Stimulated activated CD4-positive, alpha-beta T cell treated with anti-CD3 and anti-CD28 coated beads, TNF-alpha, amount 100 ng/mL, for 24 hours (primary cell): ENCODE measurements at places on chromosomes 3 and 15.

DNA sequence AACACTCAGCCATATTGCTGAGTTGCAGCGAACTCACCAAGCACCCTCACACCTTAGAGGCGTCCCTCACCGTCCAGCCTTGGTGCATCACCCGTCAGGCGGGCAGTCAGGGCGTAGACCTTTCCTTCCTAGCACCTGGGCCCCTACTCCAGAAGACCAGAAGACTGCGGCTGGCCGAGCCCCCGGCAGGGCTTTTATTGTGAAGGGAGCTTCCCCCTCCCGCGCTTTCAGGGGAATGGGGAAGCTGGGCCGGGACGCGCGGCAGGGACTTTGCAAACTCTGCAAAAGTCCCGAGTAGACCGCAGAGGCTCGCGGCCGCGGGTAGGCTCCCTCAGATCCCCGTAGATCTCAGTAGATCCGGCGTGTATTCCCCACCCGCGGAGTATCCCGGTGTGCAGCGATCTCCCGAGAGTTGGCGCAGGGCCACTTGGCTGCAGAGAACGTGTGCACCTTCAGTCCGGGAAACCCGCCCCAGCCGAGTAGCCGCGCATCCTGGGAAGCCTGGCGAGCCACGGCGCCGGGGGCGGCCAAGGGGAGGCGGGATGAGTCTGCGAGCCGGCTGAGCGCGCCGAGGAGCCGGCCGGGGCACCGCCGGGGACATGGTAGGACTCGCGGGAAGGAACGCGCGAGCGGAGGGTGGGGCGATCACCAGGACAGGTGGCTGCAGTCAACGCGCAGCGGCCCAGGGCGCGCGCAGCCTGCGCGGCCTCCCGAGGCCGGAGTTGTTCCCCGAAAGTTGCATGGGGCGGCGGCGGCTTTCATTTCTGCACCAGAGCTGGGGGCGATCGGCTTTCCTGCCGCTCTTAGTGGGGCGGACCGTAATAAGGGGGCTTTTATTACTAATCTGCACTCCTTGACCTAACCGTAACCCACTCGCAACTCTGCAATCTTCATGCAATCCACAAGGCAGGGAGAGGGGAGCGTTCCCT lies at the start of gene GASK1A:
Gene GASK1A (plus strand): TSS at position 268 of the 929 bp plus-strand sequence. CDS start 332 bp downstream, at position 600.
- no peak for DNase-seq

DNA sequence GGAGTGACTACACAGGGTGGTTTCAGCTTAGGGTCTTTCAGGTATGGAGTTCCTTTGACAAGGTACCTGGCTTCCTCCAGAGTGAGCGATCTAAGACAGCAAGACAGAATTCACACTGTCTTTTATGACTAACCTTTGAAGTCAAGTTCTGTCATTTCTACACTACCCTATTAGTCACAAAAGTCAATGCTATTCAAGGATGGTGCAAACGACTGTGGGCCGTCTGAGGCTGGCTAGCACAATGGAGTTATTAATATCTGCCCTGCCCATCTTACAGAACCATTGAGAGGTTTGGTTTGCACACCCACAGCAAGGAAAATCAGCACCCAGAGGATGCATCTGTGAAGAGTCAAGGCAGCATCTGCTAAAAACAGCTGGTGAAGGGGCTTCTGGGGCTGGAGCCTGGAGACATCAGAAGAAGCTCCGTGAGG lies 62.9 kb upstream of the XCR1 start:
- DNase-seq = no peak

GRCh38 chr3:49566312-49566711 lies 12.0 kb downstream of the BSN start:
- no peak for DNase-seq

DNA sequence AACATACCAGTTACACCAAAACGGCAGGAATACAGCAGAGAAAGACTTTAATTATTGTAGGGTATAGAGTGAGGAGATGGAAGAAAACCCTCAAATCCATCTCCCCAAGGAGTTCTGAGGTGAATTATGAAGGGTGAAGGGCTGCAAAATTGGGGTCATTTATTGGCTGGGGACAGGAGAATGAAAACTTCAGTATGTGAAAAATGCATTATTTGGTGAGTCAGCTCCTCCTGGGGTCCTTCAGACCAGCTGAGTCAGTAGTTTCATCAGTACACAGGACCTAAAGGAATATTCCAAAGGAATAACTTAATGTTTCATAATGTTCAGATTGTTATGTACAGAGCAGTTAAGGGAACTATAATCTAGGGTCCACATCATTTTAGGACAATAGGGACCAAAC lies 566.0 kb downstream of the GBE1 start:
- no peak for DNase-seq

DNA sequence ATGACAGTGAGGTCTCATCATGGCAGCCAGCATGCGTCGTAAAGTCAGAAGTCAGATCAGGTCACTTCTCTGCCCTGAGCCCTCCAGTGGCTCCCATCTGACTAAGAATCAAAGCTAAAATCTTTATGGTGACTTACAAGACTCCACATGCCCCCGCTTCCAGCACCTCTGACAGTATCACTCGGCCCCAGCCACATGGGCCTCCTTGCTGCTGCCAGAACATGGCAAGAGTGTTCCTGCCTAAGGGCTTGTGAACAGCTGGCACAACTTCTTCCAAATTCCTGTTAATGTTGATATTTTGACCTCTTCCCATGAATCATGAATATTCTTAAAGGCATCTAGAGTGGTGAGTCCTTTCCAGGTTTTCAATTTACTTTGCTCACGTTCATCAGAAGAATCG lies 20.5 kb downstream of the POLR2M start:
- DNase-seq = no peak

DNA sequence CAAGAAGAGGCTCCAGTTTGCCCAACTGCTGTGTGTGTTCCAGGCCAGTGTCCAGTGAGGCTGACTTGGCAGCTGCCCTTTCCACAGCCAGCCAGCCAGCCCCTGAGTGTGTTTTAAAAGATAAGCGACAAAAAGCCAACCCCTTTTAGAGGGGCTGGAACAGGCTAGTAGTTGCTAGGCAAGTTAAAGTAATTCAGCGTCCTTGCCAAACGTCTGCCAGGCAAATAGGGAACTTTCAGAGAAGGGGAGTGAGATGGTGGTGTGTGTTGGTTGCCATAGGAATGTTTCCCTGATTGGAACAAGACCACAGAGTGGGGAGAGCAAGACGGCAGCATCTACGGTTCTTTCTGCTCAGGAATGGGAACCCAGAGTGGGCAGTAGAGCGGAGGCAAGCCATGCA lies 86.3 kb downstream of the TMEM108 start:
- no peak for DNase-seq

- DNase-seq = no peak
Measured at GRCh38 chr3:107413264-107413663, 36.0 kb downstream of the CCDC54 start.

DNA sequence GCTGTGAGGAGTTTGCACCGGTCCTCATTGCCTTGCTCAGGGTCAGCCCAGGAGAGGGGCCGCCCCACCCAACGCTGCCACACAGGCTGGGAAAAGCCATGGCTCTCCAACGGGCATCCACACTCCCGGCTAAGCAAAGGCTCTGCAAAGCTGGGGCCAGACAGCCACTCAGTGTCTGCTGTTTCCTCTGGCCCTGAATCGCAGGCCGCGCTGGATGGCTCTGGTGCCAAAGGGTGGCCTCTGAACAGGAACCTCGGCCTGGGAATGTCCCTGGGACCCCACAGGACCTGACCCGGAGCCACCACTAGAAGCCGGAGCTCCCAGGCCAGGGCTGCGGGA lies 42.9 kb downstream of the RPN1 start:
- DNase-seq = no peak

- DNase-seq = no peak
Measured at GRCh38 chr3:112656043-112656442, 15.1 kb upstream of the CCDC80 start.

DNA sequence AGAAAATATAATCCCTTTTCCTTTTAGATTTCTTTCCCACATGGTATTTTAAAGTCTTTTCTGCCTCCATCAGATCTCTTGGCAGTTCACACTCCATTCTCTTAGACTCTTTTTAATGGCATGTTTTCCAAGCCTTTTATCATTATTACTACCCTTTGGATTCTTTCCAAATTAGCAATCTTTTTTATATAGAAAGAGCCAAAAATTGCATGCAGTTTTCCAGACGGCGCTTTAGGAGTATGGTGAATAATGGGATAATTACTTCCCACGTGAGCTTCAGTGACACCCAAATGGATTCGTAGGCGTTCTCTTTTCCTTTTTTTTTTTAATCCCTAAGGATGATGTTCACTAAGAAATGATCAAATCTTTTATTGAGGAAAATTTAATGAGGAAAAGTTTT lies 354.8 kb upstream of the DNAJC19 start:
- no peak for DNase-seq

DNA sequence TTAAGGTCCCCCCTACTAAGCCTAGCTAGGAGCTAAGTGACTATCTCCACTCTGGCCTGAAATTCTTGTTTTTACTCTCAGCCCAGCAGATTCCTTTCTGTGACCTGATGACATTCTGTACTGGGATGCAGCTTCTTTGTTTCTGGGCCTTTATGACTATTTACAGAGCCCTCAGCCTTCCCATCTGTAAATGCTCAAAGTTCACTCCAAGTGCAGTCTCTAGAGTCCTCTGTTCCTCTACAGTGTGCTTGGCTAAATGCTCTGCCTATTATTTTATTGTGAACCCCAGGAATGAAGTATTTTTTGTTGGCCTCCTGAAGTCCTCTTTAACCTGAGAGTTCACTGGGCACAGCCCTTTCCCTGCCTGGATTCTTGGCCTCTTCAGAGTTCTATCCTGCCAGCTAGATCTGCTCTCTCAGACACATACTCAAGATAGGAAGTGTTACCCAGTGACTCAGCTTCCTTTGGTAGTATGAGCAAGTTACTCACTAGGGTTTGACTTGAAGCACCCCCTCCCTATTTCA lies 278.1 kb upstream of the P2RY1 start:
- DNase-seq = no peak

- no peak for DNase-seq
Measured at GRCh38 chr3:8578282-8578681, 66.3 kb downstream of the SSUH2 start.

DNA sequence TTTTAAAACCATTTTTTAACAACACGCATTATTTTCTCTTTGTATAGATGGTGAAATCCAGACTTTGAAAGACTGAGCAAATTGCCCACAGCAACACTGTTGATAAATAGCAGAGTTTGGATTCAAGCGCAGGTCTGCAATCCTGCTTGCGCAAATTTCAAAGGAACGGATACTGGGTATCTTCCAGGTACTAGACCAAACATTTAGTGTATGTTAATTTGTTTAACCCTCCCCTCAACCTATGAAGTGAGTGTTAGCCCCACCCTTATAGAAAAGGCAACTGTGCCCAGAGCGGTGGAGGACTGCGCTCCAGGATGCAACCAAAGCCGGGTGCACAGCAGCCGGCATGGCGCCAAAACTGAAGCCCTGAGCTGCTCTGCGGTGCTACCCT lies 103.8 kb downstream of the CPN2 start:
- no peak for DNase-seq

GRCh38 chr15:57570994-57571393 lies 20.7 kb upstream of the MYZAP start:
- no peak for DNase-seq

GRCh38 chr3:14344351-14344750 lies 58.1 kb upstream of the SLC6A6 start:
- no peak for DNase-seq

GRCh38 chr3:67000009-67000408 lies 1.9 kb downstream of the KBTBD8 start:
- DNase-seq = no peak

- DNase-seq = no peak
Measured at GRCh38 chr3:184745526-184745925, 33.7 kb upstream of the MAGEF1 start.

DNA sequence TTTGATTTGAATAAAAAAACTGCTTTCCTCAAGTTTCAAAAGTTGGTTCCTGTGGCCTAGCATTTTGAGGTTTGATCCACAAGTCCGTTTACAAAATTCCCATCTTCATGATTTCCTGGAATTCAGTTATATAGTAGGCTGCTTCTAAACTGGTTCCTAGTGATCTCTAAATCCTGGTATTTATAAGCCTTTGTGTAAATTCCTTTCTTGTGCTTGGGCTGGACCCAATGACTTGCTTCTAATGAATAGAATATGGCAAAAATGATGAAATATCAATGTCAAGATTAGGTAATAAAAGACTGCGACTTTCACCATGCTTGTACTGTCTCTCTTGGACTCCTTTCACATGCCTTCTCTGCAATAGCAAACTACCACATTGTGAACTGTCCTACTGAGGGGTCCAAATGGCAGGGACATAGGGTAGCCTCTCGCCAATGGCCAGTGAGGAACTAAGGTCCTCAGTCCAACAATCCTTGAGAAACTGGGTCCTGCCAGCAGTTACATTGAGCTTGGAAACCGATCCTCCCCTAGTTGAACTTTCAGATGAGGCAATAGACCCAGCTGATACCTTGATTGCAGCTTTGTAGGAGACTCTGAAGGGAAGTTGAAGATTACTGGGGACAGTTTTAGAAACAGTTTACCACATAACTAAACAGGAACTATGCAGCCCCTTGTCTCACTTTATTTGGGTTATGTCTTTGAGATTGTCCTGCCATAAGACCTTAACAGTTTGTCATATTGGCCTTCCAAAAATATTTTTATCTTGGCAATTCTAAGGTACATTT lies 303.9 kb upstream of the TBC1D5 start:
- DNase-seq = no peak

GRCh38 chr3:187900993-187901755 lies 155.9 kb upstream of the BCL6 start:
- no peak for DNase-seq

- DNase-seq = no peak
Measured at GRCh38 chr15:70866982-70867641, 13.2 kb upstream of the LARP6 start.

DNA sequence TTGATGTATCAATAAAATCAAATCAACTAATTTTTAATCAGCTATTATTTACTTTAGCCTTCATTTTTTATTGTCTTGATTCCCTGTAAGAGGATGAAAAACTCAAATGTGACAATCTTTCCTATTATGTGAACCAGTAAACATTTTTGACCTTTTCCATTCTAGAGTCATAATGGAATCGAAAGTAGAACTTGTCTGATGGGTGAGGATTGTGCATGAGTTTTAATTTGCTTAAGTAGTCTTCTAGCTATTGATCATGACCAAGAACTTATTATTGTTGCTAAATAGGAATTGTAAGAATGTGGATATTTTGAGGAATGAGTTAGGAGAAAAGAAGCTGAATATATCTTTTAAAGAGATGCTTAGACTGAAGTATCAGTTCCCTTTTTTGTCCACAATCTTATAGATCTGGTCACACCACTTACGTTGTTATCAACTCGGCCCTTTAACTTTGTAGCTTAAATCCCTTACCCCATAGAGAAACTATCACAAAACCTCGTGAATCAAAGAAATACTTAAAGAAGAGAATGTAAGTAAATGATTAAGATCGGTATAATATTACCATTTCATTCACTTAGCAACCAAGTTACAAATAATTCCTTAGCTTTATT lies 147.3 kb downstream of the TP63 start:
- no peak for DNase-seq

GRCh38 chr3:119635719-119636118 lies 24.7 kb downstream of the POPDC2 start:
- no peak for DNase-seq

DNA sequence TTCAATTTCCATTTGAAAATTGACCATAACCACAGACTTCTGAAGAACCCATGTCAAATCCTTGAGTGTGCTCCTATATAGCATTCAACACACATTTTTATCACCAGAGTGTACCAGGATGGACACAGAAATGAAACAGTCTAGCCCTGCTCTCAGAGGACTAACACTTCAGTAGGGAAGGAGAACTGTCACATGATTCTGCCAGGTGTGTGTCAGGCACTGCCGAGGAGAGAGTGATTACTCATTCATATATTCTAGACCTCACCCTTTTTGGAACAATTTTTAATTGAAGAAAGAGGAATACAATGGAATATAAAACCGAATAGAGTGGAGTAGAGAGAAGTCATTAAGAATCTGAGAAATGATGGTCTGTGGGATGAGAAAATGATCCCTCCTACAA lies 125.8 kb downstream of the ERC2 start:
- DNase-seq = no peak
